Head of caudate nucleus (tissue), 42 donors: ENCODE measurements at places on chromosomes 12 and 14.
A peak's percentile ranks its signal among the peaks of the same experiment; 100 is the strongest.

DNA sequence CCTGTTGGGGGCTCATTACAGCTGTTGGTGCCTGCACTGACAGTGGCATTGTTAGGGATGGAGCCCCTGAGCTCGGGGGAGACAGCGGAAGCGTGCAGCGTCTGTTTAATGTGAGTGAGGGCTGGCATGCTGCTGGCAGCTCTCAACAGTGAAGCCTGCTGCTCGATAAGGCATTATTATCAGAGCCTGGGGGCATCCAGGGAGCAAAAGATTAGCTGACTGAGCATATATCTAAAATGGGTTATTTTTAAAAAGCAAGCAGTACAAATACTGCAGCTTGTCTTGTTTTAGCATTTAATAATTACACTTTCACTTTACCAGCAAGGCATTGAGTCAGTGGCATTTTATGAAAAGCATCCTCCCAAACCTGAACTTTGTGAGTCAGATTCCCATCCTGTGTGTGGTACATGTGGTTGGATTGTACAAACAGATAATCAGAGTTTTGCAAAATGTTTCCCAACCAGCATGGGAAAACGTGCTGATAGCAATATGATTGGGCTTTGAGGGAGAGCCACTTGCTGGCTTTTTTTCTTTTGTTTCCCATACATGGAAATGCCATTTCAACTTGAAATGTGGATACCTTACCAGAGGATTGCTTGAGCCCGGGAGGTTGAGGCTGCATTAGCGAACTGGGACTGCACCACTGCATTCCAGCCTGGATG, 150.8 kb downstream of the PRKCH start:
- no peak for DNase-seq

- no peak for DNase-seq
Observed at GRCh38 chr12:104340177-104340576, 36.6 kb downstream of the EID3 start.

GRCh38 chr14:98932431-98933325, 339.3 kb downstream of the BCL11B start:
- DNase-seq, result no peak

DNA sequence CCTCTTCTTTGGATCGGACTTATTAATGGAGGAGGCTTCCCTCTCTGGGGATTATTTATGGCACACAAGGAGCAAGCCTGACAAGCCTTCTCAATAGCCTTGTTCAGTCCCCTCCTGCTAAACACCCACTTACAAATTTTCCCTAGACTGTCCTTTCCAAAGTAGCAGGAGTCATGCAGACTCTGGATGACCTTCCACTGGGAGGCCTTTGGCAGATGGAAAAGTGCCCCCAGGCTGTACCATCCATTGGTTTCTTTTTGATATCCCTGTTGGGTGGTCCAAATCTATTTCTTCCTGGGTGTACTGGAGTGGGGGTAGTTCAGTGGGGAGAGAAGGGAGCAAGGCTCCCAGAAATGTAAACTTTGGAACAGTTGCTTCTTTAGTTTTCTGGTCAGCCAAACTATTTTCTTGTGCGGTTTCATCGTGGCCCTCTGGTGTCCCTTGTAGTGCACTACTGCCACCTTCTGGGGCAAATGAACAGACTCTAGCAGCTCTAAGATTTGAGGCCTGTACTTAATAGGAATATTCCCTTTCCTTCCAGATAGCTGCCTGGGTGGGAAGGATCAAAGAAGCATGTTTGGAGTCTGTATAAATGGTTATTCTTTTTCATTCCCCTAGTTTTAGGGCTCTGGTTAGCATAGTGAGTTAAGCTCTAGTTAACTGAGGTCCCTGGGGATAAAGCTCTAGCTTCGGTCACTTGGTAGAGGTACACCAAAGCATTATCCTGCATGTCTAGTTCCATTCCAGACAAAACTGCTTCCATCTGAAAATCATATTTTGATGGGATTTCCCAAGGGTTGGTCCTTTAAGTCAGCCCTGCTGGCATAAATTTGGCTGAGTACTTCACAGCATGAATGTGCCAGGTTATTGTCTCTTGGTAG, 409.5 kb downstream of the SLC6A15 start:
- DNase-seq, result peak; percentile 70

DNA sequence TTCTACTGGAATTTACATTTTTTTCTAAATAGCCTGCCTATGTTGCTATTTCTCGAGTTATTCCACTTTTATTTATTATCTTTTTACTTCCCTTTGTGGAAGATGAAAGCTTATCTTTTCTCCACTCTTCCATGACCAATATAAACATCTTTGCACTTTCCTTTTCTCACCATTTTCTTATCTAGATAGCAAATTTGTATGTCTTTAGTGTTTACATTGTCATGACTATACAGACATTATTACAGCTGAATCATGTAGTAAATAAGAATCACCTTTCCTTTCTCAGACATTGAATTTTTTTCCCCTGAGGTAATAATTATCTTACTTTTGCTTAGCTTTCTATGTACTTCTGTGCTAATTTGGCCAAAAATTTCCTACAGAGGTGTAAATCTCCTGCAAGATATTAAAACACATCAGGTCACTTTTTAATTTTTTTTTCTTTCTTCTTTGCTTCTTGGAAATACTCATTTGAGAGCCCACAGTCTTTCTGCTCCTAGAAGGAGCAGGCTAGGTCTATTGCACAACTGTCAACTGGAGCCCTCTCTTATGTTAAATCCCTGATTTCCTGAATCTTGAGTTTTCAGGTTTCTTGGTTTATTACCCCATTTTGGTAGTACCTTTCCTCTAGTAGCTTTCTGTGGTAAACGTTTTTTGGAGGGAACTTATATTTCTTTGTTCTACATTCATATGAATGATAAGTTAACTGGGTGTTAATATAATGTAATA, 109.0 kb upstream of the ATP2B1 start:
- DNase-seq, result no peak

DNA sequence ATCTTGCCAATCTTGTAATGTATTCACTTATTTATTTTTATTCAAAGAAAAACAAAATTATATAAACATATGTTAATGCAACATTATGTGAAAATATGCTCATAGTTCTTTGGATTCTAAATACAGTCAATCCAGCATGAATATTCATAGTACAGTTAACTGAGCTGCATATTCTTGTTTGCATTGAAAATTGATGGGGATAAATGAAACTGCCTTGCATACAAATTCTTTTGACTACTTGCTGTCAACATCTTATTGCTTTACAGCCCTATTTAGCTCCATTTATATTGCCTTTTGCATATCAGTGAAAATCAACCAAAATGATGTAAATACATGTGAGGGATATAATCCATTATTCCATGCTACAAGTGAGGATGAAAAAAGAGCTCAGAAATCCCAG, 135.3 kb downstream of the CCER1 start:
- no peak for DNase-seq

GRCh38 chr14:44962334-44963043, 499 bp downstream of the TOGARAM1 start:
- peak; percentile 61 for DNase-seq

DNA sequence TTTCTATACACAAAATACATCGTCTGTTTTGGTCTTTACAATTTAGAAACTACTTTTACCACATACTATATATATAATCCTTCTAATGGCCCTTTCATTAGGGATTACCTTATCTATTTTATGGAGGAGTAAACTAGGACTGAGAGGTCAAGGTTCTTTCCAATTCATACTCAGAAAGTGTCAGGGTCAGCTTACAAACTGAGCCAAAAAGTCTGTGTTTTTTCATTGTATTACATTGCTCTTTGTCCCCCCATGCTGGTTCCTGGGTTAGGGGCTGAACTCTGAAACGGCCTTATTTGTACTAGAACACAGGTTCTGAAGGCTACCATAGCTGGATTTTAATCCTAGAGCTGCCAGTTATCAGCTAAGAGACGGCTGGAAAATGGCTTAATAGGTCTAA, 368.1 kb downstream of the GRIN2B start:
- no peak for DNase-seq

DNA sequence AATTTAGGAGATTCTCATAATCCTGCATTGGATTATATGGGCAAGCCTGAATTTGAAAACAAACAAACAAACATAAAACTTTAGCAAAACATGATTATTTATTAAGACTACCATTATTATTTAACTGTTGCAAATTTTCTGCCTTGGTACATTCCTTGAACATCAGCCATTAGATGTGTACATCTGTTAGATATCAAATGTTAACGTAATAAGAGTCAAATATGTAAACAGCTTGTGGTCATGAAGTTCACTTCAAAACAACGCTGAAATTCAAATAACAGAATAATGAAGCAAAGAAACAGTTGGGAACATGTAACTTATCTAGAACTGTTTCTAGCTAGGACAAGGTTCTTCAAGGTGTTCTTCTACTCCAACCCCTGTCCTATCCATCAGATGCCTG, 14.3 kb upstream of the TMX1 start:
- DNase-seq, result no peak

DNA sequence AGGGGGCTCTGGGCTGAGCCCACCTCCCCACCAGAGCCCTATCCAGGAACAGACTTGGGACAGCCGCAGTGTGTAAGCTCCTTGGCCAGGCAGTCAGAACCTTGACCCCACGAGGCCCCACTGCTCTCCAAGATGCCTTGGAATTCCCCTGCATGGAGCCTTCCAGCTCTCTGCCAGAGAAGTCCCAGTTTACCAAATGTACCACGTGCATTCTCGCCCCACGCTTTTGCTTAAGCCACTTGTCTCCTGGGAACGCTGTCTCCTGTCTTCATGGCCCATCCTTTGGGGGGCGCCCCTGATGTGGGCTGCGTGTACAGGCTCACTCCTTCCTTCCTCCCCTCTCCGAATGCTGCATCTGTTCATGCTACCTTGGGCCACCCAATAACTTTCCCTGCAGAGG, 7.9 kb downstream of the FAIM2 start:
- no peak for DNase-seq

GRCh38 chr12:22672951-22673350, 48.0 kb downstream of the ETNK1 start:
- no peak for DNase-seq

DNA sequence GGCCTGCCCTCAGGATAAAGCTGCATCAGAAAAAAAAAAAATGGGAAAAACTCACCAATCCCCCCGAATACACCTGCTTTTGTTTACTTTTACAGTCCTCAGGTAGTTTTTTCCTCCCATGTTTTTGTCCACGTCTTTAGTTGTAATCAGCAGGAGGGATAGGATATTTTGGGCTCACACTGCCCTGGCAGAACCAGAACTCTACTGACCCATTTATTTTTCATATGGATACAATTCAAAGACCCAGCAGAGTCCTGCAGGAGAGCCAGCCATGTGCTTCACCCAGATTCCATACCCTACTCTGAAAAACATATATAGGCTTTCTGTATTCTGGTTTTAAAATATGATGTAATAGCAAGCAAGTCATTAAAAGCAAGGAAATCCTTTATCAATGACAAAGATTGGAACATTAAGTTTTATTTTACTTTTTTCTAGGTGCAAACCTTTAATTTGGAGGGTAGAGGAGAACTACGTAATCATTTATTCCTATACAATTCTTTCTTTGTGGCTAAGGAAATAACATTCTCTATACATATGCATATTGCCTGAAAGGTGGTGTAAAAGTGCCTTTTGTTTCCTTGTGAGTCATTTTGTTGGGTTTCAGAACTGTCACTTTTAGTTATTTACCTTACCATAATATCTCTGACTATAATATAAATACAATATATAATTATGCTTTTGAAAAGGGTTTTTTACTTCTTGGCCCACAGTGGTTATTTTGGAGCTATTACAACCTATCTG, 19.1 kb downstream of the DACT1 start:
- no peak for DNase-seq

DNA sequence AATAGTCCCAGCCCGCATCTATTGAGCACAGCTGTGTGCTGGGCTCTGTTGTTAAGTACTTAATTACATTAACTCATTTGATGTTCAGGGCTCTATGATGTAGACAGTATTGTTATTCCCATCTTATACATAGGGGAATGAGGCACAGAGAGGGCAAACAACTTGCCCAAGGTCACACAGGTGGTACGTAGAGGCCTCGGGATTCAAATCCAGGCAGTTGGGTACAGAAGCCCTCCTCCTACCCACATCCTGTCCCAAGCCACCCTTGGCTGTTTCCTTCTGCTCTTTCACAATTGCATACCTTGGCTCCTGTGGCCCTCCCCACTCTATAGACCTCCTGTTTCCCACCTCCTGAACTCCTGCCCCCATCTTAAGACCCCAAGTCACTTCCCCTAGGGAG, 10.0 kb upstream of the GPR68 start:
- no peak for DNase-seq

GRCh38 chr12:50948798-50949197, 3.5 kb upstream of the HIGD1C start:
- no peak for DNase-seq

- DNase-seq, result no peak
Observed at GRCh38 chr12:24697295-24697694, 251.6 kb downstream of the BCAT1 start.

DNA sequence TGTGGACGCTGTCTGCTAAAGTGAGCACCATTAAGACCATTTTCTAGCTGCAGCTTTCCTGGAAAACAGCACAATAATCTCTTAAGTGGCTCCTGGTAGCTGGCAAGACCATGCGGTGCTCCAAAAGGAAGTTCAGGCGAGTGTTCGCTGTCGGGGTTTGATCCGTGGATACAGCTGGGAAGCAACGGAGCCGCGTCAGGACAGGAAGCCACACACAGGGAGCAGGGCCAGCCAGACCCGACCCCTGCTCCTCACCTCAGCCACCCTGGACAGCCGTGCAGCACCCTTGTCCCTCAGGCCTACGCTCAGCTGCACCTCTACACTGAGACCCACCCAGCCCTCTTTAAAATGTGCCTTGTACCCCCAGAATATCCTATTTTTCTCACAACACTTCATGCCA, 19.4 kb downstream of the ZFYVE21 start:
- no peak for DNase-seq

DNA sequence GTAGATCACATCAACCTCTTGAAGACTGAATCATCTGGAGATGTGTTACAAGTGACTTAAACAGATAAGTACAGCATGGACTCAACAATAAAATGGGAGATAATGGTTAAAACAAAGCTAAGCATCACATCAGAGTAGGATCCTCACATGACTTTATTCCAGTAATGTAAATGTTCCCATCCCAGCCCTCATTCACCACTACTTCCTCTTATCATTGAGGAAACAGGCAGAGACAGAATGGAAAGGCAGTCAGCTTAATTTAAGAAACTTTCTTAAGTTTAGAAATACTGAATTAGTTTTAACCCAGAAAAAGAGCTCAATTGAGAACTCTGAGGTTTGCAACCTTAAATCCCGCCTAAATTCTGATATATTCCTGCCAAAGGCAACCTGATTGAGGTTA, 1.2 kb upstream of the ALG10 start:
- DNase-seq, result no peak

- DNase-seq, result no peak
Observed at GRCh38 chr14:28057359-28058296, 709.0 kb upstream of the FOXG1 start.

DNA sequence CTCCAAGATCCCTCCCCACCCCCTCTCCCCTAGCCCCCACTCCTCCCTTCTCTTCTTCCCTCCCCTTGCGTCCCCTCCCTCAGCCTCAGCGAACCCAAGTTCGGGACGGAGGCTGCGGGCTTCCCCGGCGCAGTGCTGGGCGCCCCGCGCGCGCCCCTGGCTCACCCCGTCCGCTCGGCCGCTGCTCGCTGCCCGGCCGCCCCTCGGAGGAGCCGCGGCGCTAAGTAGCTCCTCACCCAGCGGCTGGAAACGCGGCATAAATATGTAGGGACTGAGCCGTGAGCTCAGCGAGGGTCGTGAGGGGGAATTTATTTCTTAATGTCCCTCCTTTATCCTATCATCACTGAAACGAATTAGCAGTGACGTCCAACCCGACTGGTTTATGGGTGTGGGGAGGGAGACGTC, at the start of gene NOS1:
TSS of gene NOS1 (minus strand) at position 280 of the 405 bp plus-strand sequence. CDS start 30,557 bp downstream, outside the sequence.
- no peak for DNase-seq

GRCh38 chr14:64825509-64825908, 54.2 kb downstream of the SPTB start:
- DNase-seq, result no peak
